SW 1271 (cell line): ENCODE measurements at places on chromosomes 7 and 10.

GRCh38 chr7:64174941-64175340 lies 32.1 kb upstream of the ZNF735 start:
- no peak for DNase-seq

DNA sequence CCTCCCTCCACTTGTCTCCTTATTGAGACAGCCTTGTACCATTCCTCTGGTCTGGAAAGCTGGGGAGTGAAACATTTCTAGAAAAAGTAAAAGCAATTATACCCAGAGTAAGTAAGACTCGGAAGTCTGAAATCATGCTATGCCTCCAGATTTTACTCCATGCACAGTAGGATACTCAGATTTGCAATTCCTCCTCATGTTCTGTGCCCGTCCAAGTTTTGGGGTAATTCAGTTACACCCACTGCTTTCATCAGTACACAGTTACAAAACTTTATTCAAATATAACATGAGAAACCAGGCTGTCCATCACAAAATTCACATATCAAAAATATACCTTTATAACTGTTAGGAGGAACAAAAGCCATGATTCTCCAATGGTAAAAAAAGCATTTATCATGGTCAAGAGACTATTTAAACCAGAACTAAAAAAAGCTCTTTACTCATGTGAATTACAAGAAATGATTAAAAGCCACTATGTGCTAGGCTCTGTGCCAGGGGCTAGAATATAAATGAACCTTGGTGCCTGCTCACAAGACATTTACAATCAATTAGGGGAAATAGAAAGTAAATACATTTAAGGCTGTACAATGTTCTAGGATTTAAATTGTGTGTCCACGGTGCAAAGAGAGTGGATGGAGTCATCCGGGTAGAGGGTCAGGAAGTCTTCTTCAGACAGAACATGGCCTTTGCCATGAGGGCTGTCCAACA lies 320.2 kb downstream of the ELMO1 start:
- no peak for DNase-seq

GRCh38 chr10:5361966-5362365 lies 2.8 kb upstream of the UCN3 start:
- DNase-seq: no peak

GRCh38 chr7:137983323-137984008 lies 18.4 kb downstream of the CREB3L2 start:
- no peak for DNase-seq

DNA sequence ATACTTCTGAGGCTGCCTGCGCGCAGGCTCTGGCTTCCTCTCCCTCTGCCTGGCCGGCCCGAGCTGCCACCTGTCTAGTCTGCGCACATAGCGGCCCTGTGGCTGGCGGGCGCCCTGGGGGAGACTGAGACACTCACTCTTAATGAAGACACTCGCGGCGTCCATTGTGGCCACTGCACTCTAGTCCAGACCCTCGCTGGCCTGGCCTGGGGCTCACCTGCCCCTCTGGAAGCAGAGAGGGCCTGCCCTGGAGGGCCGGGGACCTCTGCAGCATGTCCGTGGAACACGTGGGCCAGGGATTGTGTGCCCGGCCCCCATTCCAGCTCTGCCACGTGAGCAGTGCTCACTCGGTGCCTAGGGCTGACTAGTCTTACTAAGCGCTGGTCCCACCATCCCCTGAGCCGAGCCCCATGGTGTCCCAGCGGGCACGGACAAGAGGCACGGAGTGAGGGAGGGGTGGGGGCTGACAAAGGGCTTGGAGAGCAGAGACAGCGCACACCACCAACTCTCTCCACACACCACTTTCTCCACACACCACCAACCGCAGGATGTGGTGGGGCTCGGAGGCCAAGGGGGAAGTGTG lies 149.3 kb downstream of the ELFN1 start:
- DNase-seq: no peak

- no peak for DNase-seq
These were observed 4.0 kb upstream of the ARMS2 start for GRCh38 chr10:122450353-122450990.

DNA sequence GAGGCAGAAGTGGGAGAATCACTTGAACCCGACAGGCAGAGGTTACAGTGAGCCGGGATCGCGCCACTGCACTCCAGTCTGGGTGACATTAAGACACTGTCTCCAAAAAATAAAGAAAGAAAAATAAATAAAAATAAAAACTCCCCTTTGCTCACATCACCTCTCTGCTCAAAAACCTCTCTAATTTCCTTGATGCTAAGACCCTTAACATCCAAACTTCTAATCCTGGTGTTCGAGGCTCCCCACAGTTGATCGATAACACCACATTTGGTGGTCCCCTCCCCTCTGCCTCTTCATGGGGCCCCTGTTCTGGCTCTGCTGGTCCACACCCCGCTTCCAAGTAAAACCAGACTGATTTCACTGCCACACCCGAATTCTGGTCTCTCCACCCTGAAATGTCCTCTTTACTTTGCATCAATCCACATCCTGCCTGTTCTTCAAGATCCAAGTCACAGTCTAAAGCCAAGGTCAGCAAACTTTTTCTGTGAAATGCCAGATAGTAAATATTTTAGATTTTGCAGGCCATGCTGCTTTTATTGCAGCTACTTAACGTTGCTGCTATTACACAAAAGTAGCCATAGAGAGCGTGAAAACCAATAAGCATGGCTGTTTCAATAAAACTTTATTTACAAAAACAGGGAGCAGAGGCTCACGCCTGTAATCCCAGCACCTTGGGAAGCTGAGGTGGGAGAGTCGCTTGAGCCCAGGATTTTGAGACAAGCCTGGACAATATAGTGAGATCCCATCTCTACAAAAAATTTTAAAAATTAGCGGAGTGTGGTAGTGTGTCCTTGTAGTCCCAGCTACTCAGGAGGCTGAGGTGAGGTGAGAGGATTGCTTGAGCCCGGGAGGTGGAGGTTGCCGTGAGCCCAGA lies 11.8 kb downstream of the MOSPD3 start:
- no peak for DNase-seq

- no peak for DNase-seq
These were observed 141.6 kb downstream of the ADARB2 start for GRCh38 chr10:1595726-1596125.

- DNase-seq: no peak
These were observed 39.6 kb downstream of the GLI3 start for GRCh38 chr7:42197451-42197850.

DNA sequence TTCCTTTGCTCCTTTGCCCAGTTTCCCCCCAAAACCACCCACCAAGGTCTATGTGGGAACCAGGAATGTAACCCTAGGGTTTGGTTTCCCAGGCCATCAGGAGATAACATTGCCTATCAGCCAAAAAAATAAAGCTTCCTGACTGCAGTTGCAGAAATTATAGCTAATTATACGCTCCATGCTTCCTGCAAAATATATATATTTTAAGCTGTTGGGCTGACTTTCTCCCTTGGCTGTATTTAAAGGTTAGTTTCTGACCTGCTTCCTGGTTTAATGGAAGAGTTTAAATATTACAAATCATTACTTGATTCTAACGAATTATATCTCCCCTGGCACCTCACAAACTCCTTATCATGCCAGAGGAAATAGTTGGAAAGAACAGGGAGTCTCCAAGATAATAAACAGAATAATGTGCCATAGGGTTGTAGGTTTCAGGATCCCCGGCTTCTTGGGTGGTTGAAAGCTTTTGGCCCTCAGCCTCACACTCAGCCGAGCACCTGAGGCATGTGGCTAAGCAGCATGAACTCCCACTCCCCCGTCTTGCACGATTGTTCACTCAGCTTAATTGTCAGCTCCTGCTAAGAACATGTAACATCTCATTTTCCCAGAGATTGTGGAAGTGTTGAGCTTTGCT lies 79.9 kb downstream of the FZD1 start:
- DNase-seq: no peak

- no peak for DNase-seq
These were observed 210.4 kb downstream of the PAXIP1 start for GRCh38 chr7:154792436-154793055.

DNA sequence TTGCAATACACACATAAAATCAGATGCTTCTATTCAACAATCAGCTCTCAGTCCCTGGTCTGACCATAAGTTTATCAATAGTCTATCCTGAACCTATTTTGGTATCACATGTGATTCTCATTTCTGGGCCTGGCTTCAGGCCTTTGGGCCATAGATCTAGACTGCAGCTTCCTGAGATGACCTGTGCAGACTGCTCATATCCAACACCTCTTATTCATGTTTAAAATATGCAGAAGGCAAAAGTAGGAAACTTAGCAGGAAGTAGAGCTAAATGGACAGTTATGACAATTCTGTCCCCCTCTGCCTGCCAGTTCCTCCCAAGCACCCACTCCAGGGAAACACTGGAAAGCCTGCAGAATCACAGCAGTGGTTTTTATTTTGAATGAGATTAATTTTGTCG lies 53.3 kb downstream of the C7orf25 start:
- DNase-seq: no peak

DNA sequence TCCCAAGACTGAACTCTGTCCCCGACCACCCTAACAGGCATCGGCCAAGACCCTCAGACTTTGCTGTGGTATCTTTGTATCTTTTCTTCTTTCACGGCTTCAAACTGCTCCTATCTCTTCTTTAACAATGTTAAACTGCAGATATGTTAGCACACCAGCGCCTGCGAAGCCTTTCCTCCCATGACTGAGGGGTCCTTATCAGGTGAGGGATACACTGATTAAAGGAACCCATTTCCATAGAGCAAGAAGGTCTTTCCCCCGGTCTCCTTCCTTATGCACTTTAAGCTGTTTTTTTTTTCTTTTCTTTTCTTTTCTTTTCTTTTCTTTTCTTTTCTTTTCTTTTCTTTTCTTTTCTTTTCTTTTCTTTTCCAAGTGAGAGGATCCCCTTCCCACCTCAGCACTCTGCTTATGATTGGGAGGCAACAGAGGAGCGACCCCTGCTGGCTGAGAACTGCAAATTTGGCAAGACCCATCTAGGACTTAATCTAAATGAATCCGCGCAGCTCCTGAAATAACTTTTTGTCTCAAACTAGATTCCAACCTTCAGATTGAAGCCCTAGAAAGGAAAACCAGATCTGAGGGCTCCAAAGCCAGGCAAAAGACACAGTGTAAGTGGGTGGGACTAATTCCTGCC lies 109.9 kb downstream of the ITGB8 start:
- DNase-seq: no peak

GRCh38 chr10:103758294-103758681 lies 97.1 kb downstream of the SH3PXD2A start:
- no peak for DNase-seq

GRCh38 chr10:49107887-49108267 lies 7.4 kb downstream of the VSTM4 start:
- no peak for DNase-seq

DNA sequence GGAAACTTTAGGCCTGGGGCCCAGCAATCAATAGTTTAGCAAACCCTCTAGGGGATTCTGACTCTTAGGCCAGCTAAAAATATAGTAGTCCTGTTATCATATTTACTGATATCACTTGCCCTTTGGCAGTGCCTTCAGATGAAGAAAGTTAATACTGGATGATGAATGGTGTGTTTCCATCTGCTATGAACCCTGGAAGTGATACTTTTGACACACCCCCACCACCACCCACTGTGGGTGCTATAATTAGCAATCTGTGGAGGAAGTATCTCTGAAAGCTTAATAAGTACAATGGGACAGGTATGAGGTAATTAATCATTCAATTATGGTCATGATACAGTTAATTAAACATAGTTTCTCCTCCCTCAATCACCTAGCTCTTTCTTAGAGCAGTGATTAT lies 90.4 kb upstream of the LRRTM3 start:
- DNase-seq: no peak

DNA sequence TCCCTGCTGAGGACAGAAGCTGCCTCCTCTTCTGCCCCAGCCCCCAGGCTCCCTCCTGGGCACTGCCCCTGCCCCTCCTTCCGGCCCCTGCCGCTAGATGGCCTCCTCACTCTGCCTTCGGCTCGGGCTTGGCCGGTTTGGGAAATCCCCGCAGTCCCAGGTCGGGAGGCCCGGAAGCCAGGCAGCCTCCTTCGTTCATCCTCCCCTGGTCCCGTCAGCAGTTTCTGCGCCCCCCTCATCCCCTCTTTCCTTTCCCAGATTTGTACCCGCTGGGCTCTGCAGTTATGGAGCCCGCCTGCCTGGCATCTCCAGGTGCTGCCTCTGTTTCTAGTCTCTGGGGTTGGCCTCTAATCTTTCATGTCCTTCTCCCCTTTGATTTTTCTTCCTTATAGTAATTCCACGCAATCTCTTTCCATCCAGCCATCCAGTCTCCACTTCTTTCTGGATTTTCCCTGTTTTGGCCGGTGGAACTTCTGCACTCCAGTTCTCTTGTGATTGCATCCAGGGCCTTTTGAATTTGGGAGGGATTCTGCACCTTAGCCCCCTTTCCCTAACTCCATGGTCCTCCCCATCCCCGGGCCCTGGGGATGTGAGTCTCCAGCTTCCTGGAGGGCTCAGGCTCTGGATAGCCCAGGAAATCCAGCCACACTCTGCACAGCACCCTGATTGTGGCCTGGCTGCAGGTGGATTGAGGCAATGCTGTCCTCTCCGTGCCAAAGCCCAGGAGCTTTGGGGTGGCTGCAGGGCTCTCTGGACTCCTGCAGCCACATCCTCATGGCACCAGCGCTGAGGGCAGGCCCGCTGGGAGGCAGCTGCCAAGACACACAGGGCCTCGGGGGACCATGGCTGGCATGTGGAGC lies 3.3 kb upstream of the SHH start:
- no peak for DNase-seq

DNA sequence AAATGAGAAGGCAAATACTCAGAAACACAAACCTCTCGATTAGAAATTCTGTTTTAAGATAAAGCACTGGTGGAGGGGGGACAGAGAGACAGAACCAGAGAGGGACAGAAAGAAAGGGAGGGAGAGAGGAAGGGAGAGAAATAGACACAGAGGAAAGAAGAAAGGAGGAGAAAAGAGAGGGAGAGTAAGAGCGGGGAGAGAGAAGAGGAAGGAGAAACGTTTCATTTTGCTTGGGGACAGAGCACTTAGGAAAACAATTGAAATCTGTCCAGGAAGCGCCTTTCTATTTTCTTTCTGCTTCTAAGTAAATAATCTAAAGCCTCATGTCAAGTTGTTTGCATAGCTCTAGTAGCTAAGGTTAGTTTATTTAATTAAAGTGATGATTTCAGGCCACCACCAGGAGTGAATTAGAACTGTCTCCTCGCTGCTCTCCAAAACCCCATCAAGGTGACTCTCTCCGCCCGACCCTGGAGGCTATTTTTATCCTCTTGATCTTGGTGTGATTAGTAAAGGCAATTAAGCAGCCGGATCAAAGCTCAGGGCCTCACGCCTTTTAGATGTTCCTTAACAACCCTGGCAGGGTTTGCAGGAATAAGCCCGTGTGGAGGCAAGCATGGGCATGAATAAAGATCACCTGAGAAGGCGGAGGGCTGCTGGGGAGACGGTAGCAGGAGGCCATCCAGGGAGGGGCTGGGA lies 73.4 kb upstream of the INSIG1 start:
- DNase-seq: no peak

GRCh38 chr7:128215739-128216138 lies 25.3 kb upstream of the LEP start:
- DNase-seq: no peak

DNA sequence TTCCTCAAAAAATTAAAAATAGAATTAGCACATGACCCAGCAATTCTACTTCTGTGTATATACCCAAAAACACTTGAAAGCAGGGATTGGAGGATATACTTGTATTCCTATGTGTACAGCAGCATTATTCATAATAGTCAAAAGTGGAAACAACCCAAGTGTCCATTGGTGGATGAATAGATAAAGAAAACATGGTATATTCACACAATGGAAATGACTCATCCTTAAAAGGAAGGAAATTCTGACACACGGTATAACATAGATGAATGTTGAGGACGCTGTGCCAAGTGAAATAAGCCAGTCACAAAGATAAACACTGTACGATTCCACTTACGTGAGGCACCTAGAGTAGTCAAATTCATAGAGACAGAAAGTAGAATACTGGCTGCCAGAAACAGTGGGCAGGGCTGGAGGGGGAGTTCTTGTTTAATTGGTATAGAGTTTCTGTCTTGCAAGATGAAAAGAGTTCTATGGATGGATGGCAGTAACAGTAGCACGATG lies 26.6 kb upstream of the KAT6B start:
- DNase-seq: no peak
